AG04449 (cell line): ENCODE measurements at places on chromosomes 7 and 10.

- no peak for DNase-seq
These were observed 140.9 kb downstream of the AUTS2 start for GRCh38 chr7:69739190-69739589.

- DNase-seq: no peak
These were observed 75.3 kb downstream of the MTPN start for GRCh38 chr7:135901585-135902540.

GRCh38 chr10:132041340-132041739, 24.4 kb upstream of the JAKMIP3 start:
- no peak for DNase-seq

DNA sequence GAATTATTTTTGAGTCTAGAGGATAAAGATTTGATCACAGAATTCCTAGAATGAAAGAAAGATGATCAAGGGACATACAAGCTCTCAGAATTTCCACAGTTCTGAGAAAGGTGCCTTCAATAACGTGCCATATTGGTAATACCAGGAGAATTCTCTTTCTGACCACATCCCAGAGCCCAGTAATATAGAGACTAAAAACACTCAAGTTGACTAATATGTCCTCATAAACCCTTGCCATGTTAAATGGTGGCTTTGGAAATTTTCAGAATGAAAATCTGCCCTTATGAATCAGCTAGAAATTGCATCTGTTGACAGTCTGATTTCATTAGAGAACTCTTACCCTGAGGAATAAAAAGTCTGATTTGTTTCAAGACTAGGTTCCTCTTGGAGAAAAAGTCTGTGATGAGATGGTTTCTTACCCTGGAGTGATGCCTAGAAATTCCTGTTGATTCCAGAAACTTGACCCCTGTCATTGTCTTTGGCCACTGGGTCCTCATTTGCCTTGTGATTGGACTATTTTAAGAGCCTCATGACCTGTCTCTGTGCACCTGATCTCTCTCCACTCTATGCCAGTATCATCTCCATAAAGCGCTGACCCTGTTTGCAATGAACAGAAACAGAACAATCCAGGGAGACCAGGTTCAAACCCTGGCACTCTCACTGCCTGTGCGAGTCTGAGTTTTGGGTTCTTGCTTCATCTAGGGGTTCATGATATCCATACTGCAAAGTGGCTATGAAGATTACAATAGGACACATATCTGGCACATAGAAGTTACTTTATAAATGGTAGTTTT, 3.3 kb downstream of the IL2RA start:
- no peak for DNase-seq

- peak; percentile 81 for DNase-seq
These were observed 76.4 kb upstream of the LRRC17 start for GRCh38 chr7:102836191-102836919.

- DNase-seq: no peak
These were observed 88.9 kb downstream of the CHRM2 start for GRCh38 chr7:136957391-136957790.

DNA sequence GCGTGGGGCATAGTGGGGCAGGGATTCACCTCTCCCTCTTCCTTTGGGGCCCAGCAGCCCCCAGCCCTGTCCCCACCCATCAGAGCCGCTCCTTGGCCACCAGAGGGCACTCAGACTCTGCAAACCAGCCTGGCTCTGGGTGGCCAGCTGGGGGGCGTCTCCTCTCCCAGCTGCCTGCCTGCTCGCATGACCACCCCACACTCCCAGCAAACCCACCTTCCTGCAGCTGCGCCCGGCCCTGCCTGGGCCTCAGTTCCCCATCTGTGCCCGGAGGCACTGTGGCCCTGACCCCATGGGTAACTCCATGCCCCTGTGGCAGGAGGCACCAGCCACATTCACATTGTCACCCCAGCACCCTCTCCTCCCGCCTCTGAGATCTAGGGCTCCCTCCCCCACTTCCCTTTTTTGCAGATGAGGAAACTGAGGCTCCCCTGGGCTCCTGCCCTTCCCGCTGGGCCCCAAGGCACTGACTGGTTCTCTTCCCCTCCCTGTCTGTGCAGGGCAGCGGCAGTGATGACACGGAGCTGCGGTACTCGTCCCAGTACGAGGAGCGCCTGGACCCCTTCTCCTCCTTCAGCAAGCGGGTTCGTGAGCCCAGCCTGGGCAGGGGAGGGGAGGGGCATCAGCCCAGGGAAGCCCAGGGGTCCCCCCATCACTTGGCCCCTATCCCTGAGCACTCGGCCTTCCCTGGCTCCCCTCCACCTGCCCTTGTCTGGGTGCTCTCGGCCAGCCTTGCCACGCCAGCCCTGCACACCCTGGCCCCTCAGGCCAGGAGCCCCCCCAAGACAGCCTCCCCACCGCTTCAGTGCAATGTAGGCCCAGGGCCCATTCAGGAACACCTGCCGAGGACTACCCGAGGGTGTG, 6.9 kb upstream of the SH2B2 start:
- DNase-seq: no peak

DNA sequence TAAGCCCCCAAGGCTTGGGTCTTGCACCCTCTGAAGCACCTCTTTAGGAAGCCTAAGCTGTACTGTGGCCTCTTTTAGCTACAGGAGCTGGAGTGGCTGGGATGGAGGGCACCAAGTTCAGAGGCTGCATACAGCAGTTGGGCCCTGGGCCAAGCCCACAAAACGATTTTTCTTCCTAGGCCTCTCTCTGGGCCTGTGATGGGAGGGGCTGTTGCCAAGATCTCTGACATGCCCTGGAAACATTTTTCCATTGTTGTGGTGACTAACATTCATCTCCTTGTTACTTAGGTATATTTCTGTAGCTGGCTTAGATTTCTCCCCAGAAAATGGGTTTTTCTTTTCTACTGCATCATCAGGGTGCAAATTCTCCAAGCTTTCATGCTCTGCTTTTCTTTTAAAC, 375.7 kb upstream of the NPSR1 start:
- DNase-seq: no peak

DNA sequence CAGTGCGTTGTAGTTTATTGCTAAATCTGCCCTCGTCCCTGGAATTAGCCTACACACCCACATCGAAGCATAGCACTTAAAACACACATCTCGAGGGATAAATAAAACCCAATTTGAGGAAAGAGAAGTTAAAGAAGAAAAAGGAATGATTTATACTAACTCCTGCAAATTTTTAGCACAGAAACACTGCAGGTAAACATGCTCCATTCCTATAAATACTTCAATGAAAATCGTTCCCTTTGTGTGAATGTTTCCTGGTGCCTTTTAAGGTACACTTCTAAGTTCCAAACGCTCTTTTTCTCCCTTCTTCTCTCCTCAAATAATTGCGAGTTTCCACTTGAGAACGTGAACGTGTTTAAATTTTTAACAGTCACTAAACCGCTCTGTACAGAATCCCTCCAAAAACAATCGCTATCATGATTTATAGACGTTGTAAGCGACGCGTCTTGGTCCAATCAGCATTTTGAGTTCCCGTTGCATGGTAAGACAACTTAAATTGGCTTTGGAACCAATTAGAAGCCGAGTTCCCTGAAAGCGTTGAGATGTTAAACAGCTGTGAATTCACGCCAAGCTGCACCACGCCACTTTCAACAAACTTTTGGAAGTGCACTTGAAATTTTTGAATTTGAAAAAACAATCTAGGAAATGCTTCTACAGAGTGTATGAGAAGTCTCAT, 12.5 kb upstream of the EBLN1 start:
- no peak for DNase-seq

DNA sequence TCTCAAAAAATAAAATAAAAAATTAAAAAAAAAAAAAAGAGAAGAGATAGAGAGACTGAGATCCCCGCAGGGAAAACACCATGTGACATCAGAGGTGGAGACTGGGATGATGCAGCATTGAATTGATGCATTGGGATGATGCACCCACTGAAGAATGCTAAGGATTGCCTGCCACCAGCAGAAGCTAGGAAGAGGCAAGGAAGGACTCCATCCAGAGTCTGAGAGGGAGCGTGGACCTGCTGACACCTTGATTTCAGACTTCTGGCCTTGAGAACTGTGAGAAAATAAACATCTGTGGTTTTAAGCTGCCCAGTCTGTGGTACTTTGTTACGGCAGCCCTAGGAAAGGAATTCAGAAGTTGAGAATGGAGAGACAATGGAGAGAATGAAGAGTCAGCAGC, 89.8 kb upstream of the PRPS1L1 start:
- no peak for DNase-seq

DNA sequence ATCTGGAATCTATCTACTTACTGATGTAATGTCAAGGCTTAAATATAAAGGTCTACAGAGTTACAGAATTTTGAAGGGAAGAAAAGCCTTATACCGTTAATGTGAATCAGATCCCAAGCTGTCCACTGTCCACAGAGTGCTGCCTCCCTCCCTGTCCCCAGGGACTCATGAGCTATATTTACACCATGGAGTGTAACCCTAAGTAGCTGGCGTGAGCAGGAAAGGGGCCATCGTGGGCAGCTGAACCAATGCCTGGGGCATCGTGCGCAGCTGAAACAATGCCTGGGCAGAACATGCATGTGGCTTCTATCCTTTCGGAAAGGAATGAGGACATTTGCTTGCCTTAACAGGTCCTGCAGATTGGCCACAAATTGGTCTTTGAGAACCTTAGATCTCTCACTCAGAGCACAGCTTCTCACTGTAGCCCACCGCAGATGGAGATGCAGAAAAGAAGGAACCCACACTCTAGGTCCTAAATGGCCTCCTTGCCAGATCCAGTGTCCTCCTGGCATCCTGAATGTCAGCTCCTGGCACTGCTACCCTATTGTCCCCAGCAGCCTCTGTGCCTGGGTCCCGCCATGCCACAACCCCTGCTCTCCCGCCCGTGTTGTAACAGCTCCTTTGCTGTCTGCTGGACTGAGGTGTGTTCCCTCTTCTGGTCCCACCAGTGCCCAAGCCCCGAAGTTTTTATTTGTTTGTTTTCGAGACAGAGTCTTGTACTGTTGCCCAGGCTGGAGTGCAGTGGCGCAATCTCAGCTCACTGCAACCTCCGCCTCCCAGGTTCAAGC, 30.3 kb downstream of the CCDC3 start:
- DNase-seq: no peak

GRCh38 chr7:83326223-83326622, 163.5 kb upstream of the PCLO start:
- no peak for DNase-seq

DNA sequence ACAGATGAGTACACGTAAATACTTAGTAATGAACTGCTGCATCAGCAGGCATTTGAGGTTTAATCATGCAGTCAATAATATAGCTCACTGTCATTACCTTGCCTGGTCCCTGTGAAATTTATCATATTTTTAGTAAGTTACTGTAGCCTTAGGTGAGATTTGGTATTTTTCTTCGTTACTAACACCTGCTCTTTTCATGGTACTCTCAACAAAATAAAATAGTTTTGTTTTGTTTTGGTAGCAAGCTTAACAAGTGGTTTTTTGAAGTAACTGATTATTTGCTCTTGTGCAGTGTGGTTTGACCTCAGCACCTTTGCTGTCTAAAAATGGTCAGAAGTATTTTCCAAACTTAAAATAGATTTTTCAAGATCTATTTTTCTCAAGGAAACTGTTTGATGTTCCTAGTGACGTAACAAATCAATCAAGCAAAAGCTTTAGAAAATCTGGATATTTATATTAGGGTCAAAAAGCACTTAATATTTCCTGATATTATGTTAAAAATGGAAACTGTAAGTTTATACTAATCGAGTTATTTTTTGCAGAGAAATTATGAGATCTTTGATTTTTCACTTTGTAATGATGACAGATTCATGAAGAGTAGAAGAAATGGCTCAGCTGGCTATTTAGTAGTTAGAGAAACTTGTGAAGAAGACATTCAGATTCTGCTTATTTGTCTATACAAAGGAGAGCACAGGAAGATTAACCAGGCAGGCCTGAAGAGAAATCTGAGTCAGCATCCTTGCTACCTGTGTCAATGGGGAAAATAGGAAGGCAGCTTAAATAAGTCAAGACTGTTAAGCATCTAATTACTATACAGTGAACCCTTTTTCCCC, 21.0 kb upstream of the RPA3 start:
- DNase-seq: no peak

- no peak for DNase-seq
These were observed 52.9 kb upstream of the IGFBP3 start for GRCh38 chr7:45973725-45974532.

DNA sequence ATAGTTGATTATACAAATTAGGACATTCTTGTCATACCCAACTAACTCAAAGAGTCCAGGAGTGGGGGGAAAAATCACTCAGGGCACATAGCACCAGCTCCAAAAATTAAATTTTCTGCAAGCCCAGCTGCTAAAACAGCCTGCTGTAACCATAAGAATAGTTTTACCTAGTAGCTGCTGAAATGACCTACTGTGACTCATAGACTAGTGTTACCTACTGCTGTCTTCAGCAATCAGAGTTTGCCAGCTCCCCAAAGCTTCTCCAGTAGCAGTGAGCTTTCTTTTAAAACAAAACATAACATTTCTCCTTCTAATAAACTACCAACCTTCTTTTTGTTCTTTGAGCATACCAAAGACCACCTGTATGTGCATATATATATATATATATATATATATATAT, 4.2 kb upstream of the ARHGAP12 start:
- no peak for DNase-seq

DNA sequence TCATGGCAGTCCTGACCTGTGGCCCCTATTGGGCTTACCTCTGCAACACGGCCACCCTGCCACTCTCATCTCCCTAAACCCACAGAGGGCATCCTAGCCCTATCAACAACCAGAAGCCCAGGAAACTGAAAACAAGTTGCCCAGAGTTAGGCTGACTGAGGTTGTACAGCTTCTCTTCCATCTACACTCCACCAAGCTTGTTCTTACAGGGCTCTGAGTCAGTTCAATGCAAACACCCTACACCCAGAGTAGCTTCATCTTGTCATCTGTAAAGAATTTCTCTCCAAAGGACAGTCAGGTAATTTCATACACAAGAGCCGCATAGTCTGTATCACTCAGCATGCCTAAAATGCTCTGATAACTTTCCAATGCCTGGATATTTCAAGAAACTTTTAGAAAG, 175.4 kb downstream of the ARID5B start:
- peak; percentile 56 for DNase-seq

- DNase-seq: no peak
These were observed 138.2 kb downstream of the SNX13 start for GRCh38 chr7:17802056-17802455.

DNA sequence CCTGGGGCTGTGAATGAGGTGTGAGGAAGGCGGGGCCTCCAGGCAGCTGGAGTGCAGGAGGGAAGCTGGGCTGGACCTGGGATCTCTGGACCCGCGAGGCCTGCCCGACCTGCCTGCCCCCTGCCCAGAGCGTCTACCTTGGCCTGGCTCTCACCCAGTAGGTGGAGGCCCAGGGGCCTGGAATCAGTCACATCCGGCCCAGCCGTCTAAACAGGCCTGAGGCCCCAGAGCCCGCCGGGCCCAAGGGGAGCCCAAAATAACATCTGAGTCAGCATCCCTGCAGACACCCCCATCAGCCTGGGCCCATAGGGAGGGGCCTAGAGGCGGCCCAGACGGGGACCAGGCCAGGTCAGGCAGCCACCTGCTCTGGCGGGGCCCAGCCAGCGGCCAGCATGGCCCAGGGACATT, 15.1 kb upstream of the ELN start:
- DNase-seq: no peak

GRCh38 chr10:62681211-62681940, 123.1 kb upstream of the ADO start:
- DNase-seq: no peak

DNA sequence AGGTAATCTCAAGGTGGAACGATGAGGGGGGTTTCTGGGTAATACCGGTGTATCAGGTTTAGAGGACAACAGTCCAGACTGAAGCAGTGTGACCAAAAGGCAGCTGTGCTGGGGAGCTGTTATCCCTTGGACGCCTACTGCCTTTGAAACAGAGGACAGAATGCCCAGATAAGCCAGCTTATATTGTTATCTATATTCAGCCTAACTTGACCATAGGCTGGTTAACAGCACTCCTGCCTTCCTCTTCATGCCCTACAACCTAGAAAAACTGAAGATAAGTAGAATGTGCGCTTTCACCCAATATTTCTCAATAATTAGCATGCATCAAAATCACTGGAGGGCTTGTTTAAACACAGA, 44.9 kb downstream of the IL6 start:
- DNase-seq: no peak
